ENCODE measurements at places on chromosomes 5 and 9.

GRCh38 chr9:132457504-132458236 lies 47.7 kb downstream of the CFAP77 start:
- DNase-seq: no peak

DNA sequence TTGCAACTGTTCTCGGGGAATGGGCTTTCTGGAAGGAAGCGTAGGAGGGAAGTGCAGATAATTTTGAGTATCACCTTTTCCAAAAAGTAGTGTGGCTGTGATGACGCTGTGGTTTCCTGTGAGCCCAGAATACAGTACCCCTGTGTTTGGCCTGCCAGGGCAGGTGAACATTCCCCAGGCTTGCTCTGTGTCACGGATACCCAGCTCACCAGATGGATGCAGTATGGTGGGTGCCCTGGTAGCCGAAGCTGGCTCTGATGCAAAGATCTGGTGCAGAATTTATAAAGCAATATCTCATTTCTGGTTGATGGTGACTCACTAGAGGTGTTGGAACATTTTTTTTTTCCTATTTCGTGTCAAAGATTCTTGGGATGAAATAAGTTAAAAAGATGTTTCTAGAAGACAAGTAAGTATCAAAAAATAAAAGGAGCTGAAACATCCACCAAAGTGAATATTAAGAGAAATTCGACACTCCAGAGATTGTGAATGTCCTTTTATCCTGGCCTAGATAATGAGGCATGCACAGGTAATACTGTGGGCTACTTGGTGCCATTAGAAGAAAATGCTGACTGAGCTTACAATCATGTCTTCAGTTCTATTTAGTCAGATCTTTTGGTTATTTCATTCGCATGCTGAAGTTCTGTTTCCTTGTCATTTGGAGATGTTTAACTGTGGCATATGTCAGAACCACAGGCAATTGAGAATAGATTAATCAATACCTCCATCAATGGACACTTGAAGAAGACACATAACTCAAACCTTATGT lies 200.1 kb downstream of the GADD45G start:
- no peak for DNase-seq

DNA sequence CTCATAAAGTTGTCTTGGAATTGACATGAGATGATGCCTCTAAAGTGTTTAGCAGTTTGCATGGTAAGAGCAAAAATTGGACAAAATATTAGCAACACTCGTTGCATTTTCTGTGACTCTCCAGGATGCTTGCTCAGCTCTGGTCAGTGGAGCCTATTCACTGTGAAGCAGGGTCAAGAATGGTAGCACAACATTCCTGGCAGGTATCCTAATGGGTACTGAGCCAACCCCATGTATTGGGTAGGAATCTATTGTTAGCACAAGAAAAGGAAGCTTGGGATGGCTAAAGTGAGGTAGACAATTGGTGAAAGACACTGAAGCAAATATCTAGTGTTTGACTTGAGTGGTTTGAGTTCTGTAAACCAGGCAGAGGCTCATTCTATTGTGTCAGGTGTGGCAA lies 10.4 kb upstream of the ACTBL2 start:
- DNase-seq: no peak

DNA sequence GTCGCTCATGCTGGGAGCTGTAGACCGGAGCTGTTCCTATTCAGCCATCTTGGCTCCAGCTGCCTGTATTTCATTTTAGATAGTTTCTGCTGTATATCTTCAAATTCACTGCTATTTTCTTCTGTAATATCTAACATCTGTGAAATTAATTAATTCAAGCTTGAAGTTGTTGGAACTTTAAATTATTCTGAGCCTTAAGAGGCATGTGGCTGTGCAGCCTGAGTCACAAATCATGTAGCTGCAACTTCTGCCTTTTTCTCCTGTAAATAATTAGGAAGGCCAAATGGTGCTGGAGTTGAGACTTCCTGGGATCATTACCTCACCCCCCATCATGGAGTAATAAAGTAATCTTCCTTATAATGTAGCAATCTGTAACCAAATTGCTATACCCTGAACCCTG lies 183.3 kb upstream of the PCSK5 start:
- DNase-seq: no peak

GRCh38 chr5:118006219-118006618 lies 982.1 kb downstream of the DTWD2 start:
- DNase-seq: no peak

DNA sequence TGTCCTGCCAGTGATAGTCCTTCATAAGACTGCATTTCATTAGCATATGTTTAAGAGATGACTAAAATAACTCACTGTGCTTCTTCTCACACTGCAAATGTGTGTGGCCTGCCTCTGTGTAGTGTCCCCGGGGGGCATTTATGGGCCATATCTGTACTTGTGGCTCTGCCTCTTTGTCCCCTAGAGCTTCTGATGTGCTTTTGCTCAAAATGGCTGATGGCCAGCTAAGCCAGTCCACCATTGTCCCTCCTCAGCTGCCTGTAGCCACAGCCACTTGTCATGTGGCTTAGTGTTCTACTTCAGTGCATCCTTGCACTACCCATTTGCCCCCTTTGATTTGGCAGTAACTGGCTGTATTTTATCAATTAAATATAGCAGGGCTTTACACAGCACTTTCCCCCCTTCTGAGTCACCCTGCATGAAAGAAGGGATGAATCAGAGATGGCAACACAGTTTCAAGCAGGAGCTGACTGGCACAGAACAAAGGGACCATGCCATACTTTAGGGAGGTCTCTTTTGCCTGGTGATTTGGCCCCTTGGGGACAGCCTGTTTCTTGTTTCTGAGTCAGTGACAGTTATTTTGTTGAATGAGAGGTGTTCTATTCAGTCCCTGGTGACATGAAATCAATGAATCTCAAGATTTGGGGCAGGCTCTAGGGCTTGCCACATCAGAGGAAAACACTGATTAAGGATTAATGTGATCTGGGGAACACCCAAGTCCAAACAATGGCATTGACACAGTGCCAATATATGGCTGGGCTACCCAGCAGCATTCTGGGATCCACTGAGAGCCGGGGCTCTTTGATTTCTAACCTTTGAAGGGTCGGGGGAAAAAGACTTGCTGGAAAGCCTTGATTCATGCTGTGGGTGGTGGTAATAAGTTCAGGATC lies 245.5 kb downstream of the SMARCA2 start:
- DNase-seq: peak; percentile 57

- DNase-seq: no peak
These were observed 7.1 kb downstream of the DPP7 start for GRCh38 chr9:137107312-137107921.

- no peak for DNase-seq
These were observed 66.4 kb upstream of the FER start for GRCh38 chr5:108681079-108681921.

DNA sequence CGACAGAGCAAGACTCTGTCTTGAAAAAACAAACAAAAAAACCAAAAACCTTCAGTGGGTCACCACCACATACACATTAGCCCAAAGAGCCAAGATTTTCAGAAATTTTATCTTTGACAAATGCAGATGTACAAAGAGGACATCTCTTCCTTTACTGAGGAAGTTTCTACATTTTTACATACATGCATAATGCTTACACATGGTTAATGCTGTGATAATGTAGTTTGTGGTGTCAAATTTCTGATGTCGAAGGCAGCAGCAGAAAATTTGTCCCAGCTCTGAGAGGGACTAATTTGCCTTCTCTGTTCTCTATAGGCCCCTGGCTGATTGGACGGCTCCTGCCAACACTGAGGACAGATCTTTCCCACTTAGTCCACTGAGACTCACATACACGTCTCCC lies 24.6 kb upstream of the C9orf40 start:
- DNase-seq: no peak

DNA sequence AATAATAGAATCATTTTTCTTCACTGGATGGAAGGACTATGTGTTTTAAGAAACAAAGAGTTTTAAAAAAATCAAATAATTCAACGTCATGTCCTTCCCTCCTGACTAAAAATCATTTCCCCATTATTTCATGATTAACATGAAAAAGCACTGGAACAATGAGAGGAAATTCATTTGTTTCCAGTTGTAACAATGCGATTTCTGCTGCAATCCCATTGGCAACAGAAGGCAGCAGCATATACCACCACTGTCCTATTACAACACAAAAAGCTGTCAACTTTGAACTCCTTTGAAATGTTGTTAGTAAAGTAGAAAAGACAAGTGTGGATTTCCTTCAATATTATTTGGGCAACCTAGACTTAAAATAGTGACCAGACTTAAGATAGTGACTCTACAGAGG lies 3.1 kb downstream of the C5orf63 start:
- no peak for DNase-seq

DNA sequence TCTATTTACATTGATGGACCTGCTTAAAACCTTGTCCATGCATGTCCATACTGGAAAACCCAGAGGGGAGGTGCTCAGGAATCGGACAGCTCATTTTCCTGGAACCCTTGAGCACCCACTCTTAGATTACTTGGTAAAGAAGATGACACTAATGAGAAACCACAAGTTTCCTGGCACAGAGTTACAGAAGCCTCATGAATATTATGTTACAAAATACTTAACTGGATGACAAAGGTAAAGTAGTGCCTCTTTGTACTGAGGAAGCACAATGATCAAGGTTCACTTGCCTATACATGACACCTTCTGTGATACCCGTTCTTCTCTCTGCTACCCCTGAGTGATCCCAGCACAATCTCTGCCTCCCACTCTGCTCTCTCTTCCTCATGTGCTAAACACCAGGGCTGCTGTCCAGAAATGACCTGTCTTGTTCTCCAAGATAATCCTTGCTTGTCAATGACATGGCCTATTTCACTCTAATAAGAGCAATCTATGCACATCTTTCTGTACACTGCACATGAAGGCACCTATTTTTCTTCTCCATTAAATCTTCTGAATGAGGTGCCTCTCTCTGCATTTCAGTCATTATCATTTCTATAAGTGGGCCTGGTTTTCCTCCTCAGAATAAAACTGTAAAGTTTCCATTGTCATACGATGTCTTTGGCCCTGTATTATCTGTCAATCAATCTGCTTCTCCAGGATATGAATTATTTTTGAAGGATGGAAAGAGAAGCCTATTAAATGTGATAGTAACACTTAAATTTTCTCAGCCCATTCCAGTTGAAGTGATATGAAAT lies 684.0 kb upstream of the ACO1 start:
- DNase-seq: peak; percentile 16

- DNase-seq: no peak
These were observed 3.2 kb downstream of the TGFBR1 start for GRCh38 chr9:99108131-99108530.

DNA sequence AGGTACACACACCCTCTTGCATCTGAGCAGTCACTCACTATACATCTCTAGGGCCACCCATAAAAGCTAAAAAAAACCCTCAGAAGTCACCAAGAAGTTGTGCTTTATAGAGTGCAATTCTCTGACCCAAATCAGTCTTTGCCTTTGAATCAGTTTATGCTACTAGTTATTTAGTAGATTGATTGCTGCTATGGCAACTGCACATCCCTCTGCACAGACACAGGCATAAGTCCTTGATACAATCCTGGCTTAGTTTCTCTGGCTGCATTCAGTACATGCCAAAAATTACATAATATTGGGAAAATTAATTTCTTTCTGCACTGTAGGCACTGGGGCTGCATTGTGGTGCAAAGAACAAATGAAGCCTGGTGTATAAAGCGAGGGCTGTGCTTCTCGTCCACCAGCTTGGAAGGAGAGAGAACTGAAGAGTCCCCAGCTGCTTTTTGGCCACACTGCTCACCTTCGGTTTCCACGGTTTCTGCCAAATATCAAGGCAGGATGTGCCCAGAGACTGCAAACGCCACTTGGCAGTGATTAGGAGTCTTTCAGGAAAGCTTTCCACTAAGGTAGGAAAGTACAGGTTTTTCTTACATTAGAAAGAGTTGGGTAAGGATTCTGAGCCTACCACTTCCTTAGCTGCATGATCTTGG lies 258.4 kb downstream of the ELAVL2 start:
- no peak for DNase-seq

- no peak for DNase-seq
These were observed 595.2 kb downstream of the RAB3C start for GRCh38 chr5:59178071-59178470.

DNA sequence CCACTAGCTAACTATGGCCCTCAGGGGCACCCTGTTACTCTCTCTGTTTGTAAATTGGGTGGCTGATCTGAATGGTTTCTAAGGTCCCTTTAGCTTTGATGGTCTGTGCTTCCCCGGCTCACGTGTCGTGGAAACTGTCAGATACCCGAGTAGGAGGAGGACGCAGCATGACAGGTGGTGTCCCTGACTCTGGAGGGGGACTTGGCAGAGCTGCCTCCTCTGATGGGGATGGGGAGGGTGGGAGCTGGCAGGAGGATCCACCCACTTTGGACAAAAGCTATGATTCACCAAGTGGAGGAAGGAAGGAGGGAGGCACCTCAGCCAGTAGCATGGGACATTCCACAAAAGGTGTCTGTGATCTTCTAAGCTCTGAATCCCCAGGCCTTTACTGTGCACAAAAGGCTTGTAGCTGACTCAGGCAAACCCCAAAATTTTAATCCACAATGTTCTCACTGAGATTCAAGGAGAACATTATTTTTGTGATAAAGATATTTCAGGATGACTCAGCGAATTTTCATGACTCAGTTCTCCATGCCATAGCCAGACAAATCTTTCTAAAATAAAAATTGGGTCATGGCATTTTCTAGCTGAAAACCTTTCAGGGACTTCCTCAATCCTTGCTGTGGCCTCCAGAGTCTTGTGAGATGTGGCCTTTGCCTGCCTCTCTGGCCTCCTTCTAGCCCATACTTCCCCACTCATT lies 131.0 kb upstream of the BRINP1 start:
- DNase-seq: no peak

DNA sequence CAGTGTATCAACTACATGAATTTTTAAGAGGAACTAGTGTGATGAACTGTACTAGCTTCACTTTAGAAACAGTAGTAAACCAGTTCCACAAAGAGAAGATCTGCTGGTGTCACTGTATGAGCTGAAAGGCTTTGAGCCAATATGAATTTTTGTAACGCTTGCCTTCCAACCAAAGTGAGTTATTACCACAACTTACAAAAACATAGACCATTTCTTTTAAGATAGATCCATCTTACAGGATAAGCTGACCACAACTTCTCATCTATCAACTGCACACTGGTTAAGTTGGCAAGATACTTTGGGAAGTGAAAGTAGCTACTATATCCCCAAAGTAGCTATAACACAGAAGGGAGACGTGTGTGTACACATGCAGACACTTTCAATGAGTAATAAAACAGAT lies 849.6 kb upstream of the DMAC1 start:
- no peak for DNase-seq

GRCh38 chr9:93301911-93302541 lies 118.1 kb downstream of the WNK2 start:
- no peak for DNase-seq

DNA sequence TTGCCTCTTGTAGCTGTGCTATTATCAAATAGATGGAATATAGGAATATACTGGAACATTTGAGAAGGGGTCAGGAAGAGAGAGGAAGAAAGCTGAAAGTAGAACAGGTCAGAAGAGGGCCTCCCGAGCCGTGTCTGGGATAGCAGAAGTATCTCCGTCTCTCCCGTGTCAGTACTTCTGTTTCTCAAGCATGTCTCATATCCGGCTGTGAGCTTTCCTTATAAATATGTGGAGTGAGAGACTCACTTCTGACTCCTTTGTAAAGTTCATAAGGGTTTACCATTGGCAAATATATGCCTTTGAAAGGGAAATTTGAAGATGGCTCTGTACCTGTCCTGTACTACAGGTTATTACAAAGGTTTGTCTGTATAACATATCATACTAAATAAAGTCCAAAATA lies 50.3 kb downstream of the MOCS2 start:
- DNase-seq: no peak

- DNase-seq: no peak
These were observed 4.7 kb upstream of the PLPP7 start for GRCh38 chr9:131284856-131285255.

GRCh38 chr9:123248630-123249029 lies 19.8 kb downstream of the STRBP start:
- no peak for DNase-seq

GRCh38 chr5:180366326-180366725 lies 13.2 kb upstream of the GFPT2 start:
- no peak for DNase-seq

GRCh38 chr9:101618698-101619097 lies 23.9 kb upstream of the PPP3R2 start:
- no peak for DNase-seq
